CD4-positive, alpha-beta T cell treated with Interleukin-15 for 4 hours (primary cell): ENCODE measurements at places on chromosomes 1 and 21.

GRCh38 chr1:85278853-85279314 is 2.5 kb upstream of the BCL10 start:
- DNase-seq, result peak; percentile 65

DNA sequence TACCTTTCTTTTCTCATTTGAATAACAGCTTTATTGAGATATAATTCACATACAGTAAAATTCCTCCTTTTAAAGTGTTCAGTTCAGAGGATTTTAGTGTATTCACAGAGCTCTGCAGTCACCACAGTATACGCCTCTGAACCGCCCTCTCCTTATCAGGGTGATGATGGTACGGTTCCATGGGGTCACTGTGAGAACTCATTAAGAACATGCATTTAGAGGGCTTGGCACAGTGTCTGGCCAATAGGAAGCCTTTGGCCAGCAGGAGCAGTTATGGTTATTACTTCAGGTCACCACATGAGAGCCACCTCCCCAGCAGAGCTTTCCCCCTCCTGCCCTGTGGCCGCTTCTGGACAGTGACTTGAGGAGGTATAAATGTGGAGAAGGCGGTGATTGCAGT is 27.3 kb downstream of the KCNQ4 start:
- no peak for DNase-seq

GRCh38 chr1:18041685-18042355 is 65.8 kb upstream of the IGSF21 start:
- DNase-seq, result no peak

GRCh38 chr1:4838231-4838630 is 183.8 kb downstream of the AJAP1 start:
- DNase-seq, result no peak

DNA sequence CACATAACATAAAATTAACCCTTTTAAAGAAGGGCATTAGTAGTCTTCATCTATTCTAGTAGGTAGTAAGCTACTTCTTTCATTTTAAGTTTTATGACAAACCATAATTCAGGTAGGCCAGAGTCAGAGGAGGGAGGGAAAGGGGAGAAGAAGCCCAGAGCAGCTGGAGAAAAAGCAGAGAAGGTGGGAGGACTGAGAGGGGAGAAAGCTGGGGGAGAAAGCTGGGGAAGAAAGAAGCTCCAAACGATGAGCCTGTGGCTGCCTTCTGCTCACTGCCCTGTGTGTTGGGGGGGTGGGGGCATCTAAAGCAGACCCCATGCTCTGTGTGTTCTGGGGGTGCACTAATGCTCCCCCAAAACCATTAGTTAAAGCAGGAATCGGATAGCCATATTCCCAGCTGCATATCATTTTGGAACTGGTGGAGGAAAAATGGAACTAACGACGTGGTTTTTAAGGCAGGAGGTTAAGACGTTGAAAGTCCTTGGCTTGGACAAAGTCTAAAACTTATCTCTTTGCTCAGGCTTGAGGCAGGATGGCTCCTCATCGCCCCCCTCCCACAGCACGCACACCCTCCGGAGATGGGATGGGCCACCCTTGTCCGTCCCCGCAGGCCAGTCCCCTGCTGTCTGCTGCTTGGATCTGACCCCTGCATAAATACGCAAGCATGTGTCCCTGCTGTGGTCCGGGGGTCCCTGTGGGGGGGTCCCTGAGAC is 184.2 kb downstream of the DYRK1A start:
- no peak for DNase-seq

GRCh38 chr21:32687643-32688345 is 40.0 kb downstream of the SYNJ1 start:
- no peak for DNase-seq

DNA sequence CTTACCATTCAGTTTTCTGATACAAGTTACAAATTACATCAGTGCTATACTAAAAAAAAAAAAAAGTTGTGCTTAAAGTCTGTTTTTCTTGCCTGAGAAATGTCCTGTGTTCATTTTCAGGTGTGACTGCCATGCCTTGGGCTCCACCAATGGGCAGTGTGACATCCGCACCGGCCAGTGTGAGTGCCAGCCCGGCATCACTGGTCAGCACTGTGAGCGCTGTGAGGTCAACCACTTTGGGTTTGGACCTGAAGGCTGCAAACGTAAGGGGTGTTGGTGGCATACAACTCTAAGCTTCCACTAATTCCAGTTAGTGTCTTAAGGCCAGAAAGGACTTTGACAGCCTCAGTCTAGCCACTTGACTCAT is 60.1 kb upstream of the LAMC2 start:
- DNase-seq, result no peak

DNA sequence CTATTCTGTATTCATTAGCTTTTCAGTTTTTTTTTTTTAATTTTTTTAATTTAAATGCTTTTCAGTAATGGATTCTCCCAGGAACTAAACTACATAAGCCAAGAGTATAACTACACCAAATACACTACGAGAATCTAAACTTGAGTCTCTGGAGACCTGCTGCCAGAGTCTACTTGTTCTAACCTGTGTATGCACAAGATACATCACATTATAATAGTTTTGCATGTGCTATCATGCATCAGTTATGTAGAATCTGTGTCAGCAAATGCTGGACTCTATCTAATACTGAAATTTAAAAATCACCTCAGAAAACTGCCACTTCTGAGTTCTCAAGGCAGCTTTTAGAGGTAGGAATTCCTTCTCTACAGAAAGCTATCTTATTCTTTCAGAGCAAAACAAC is 146.3 kb upstream of the GREM2 start:
- DNase-seq, result no peak

- DNase-seq, result no peak
Observed at GRCh38 chr1:90400131-90400530, 317.0 kb downstream of the BARHL2 start.

- peak; percentile 53 for DNase-seq
Observed at GRCh38 chr1:182054698-182055326, 6.7 kb downstream of the ZNF648 start.

DNA sequence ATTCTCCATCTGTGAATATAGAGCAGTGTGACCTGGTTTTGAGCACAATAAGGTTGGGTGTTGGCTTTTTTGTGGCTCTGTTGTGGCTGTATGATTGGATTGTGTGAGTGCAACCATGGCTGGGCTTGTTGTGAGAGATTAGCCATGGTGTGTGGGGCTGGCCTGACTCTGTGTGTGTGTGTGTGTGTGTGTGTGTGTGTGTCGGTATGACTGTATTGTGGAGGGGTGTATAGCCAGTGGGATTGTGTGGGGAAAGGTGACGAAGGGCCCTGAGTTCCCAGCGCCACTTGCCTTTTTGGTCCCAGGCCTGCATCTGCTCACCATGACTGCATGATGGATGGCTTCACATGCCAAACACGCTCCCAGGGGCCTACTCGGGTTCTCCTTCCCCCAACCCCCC is 5.9 kb upstream of the SLC6A9 start:
- DNase-seq, result no peak

- DNase-seq, result no peak
Observed at GRCh38 chr1:6807782-6808181, 22.5 kb downstream of the CAMTA1 start.

DNA sequence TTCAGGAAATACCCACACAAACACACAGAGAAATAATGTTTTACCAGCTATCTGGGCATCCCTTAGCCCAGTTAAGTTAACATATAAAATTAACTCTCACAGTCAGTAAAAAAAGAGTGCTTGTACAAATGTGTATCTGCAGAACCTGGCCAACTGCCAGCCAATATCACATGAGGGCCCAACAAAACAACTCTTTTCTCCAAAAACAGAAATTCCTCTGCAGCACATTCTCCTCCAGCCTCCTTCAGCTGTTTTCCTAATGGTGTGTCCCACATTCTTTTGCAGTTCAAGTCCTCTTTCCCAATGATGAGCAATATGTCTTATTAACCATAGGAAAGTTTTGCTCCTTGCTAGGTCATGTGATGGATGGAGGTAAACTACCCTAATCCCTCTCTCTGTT is 75.5 kb downstream of the LRRC7 start:
- DNase-seq, result no peak

DNA sequence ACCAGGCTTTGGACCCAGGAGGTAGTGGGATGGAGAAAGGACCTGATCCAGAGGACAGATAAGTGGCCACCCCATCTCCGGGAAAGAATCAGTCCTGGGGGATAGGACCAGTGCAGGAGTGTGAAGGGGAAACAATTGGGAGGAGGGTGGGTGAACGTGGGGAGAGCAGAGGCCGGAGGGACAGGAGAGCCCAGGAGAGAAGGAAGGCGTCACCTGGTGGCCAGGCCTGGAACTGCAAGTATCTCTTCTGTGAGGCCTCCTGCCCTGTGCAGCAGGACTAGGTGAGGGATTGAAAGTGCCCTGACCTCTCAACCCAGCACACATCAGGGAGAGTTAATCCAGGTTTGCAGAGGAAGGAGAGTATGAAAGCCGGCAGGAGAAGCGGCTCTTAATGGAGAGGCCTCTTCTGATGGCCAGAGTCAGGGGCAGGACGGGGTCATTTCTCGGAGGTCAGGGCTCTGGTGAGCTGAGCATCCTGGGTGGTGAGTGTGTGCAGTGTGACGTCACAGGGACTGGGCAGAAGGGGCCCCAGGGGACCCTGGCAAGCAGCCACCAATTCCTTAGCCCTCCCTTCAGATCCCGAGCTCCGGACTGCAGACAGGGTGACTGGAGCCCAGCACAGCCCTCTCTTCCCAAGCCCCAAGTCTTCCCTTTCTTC is 9.2 kb upstream of the LAD1 start:
- peak; percentile 47 for DNase-seq

GRCh38 chr1:147600119-147601111 is 59.1 kb downstream of the BCL9 start:
- no peak for DNase-seq

- DNase-seq, result no peak
Observed at GRCh38 chr1:43460988-43461693, 7.4 kb upstream of the HYI start.

DNA sequence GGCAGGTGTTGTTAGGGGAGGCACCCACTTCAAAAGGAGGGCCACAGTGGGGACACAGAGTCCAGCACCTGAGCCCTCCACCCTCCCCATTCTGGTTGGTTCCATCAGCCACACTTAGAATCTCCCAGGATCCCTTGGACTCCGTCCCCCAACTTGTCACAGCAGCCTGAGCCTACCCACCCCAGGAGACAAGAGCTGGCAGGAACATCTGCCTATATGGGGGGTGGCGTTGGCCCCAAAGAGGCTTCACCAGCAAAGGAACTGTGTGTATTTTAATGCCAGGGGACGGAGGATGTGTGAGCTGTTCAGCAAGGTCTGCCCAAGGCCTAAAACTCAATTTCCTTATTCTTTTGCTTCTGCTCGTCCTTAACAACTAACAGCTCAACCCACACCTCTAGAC is 86.4 kb upstream of the TMEM51 start:
- no peak for DNase-seq

- DNase-seq, result no peak
Observed at GRCh38 chr1:67213164-67213563, 46.9 kb downstream of the IL23R start.

- no peak for DNase-seq
Observed at GRCh38 chr1:175839779-175840669, 96.6 kb upstream of the TNR start.

DNA sequence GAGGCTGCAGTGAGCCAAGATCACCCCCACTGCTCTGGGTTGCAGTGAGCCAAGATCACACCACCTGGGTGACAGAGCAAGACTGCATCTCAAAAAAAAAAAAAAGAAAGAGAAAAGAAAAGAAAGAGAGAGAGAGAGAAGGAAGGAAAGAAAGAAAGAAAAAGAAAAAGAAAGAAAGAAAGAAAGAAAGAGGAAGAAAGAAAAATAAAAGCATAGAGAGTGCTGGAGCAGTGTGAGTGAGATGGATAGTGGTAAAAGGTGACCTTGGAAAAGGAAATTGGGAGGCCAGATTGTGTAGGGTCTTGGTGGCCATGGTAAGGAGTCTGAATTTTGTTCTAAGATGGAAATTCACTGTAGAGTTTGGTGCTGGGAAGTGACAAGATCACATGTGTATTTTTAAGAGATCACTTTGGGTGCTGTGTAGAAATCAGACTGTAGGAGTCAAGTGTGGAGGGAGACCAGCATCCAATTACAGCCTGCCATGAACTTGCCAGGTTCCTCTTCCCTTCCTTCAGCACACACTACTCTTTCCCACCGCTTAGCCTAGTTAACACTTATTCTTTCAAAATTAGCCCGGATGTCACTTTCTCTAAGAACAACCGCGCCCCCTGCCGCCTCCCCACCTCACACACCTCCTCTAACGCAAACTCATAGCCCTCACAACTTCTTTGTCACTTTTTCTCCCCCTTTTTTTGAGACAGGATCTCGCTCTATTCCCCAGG is 17.9 kb downstream of the MTX1 start:
- peak; percentile 84 for DNase-seq

DNA sequence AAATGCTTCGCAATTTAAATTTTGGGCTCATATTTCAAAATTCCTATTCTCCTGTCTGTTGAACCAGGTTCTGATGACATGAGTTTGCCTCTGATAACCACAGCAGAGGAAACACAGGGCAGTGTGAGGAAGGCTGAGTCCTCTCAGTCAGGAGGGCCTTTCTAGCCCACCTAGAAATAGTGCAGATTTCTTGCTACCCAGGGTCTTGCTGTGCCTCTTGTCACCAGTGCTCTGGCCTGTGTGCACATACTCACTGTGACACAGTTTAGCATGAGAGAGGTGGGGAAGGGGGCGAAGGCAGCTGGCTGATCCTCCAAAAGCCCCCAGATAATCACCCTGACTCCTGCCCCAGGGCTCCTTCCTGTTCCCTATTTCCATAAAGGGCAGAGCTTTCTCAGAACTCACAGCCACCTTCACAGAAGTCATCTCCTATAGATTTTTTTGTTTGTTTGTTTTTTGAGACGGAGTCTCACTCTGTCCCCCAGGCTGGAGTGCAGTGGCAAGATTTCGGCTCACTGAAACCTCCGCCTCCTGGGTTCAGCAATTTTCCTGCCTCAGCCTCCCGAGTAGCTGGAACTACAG is 23.7 kb downstream of the ERRFI1 start:
- no peak for DNase-seq

- DNase-seq, result no peak
Observed at GRCh38 chr1:245481261-245481660, 326.5 kb downstream of the KIF26B start.

DNA sequence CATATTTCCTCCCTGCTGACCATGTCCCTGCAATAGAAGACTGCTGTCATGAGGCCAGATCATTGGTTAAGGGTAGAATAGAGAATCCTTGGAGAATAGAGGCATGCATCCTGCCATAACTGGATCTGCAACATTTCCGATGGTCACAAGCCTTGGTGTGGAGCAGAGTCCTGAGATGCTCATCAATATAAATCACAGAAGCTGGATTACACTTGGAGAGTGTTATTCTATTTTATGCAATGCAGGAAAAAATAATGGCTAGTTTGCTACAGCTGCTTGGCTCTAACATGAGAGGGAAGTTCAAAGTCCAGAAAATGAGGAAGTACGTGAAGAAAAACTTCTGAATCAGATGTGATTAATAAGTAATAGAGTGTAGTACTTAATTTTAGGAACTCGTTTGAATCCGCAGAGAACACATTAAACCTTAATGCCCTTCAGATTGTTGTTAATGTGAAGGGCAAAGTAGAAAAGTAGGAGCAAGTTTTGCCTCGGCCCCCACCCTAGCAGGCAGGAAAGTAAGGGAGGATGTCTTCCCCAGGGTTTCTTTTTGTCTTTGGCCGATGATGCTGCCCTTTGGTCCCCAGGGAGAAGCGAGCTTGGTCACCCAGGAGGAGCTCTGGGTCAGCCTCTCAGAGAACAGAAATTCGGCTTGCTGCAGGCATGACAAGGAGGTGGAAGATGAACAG is 59.5 kb downstream of the KCNK1 start:
- DNase-seq, result no peak

- DNase-seq, result no peak
Observed at GRCh38 chr1:8682573-8682972, 134.9 kb downstream of the RERE start.

GRCh38 chr1:94383966-94384408 is 34.2 kb upstream of the ABCD3 start:
- DNase-seq, result no peak
